ENCODE measurements at places on chromosomes 1 and 21. TPM values are rescaled to one million over a fixed set of nuclear protein-coding genes. Genes with fewer than 3 reads are reported as not detected.

Gene KMO
- not detected for total RNA-seq

Gene KIRREL1
- 211 TPM for total RNA-seq

Gene SEC16B
- 2.0 TPM for total RNA-seq

Gene GUCA2A
- not detected for total RNA-seq

Gene SPATA45
- not detected for total RNA-seq

Gene NBPF4
- 0.66 TPM for total RNA-seq

Gene ESPN
- not detected for total RNA-seq

Gene BGLAP
- 0.57 TPM for total RNA-seq

Gene FCER1A
- not detected for total RNA-seq

Gene PSRC1
- 31.5 TPM for total RNA-seq

Gene GJC2
- 2.4 TPM for total RNA-seq

Gene ATP1B1
- 25.8 TPM for total RNA-seq

Gene RUNX3
- not detected for total RNA-seq

Gene VHLL
- 0.29 TPM for total RNA-seq

Gene FCRLB
- 1.8 TPM for total RNA-seq

Gene DHRS3
- total RNA-seq, result 192 TPM

Gene DPH5
- 31.5 TPM for total RNA-seq

Gene CACNA1S
- total RNA-seq, result not detected

Gene FTCD
- not detected for total RNA-seq

Gene PLA2G2C
- not detected for total RNA-seq

Gene FMO3
- total RNA-seq, result not detected

Gene PDPN
- total RNA-seq, result 20.3 TPM

Gene JMJD4
- 46.6 TPM for total RNA-seq

Gene ZNF683
- not detected for total RNA-seq

Gene CELA3B
- total RNA-seq, result not detected

Gene CD160
- total RNA-seq, result not detected

Gene LAMTOR5
- 73.2 TPM for total RNA-seq

Gene FCER1G
- not detected for total RNA-seq

Gene BEND5
- total RNA-seq, result not detected

Gene LRRC71
- 0.14 TPM for total RNA-seq

Gene FCAMR
- not detected for total RNA-seq

Gene CD5L
- not detected for total RNA-seq

Gene TINAGL1
- total RNA-seq, result 13.5 TPM

Gene SYT14
- total RNA-seq, result 1.8 TPM
